ENCODE measurements at places on chromosomes 4 and X.

- DNase-seq = no peak
These were observed 76.7 kb downstream of the NLGN4X start for GRCh38 chrX:6151971-6152370.

DNA sequence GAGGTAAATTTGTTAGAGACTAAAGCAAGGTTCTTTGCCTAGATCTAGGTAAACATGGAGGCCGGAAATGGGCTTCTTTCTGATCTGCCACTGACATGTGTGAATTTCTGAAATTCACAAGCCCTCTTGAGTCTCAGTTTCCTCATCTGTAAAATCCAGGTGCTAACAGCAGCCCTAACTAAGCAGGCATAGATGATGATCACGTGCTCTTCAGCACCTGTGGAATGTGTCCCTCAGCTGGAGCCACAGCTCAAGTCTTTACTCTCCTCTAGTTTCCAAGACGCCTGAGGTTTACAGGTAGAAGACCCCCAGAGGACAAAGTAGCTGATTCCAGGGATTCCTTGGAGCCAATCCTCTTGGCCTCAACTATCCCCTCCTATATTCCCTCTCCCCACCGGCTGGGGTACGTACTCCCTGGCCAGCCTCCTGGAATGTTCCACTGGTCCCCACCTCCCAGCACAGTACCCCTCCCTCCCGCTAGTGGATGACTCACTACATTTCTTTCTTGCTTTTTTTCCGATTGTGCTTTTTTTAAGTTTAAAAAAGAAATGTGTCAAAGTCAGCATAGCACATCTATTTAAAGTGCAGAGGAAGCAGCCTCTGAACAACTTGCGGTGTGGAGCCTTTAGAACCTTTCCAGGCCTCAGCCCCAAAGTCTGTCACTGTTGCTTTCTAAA, 98.4 kb downstream of the PHKA2 start:
- DNase-seq = no peak

- DNase-seq = no peak
These were observed 652.8 kb upstream of the FAM241A start for GRCh38 chr4:111492496-111492895.

- DNase-seq = no peak
These were observed 18.1 kb downstream of the TMEM175 start for GRCh38 chr4:950136-951020.

- no peak for DNase-seq
These were observed at the start of gene COL4A6 for GRCh38 chrX:108438110-108438623. Gene COL4A6 (minus strand): TSS chrX:108438422. CDS start chrX:108438196, 226 bp downstream.

DNA sequence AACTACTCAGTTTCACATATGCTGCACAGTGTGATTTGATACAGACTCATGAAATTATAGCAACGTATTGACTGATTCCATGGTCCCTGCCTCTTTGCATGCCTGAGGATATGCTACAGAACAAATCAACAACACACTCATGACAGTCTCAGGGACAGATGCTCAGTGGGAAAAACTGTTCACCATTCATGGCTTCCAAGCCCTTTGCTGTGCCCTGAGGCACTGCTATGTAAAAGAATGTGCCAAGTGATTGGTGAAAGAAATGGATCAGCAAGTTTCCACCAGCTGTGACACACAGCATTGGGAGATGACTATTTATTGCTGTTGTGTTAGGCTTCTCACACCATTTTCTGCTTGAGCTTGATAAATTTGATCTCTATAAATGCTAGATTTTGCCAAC, 825.6 kb upstream of the INTU start:
- no peak for DNase-seq

- no peak for DNase-seq
These were observed 104.0 kb downstream of the PHEX start for GRCh38 chrX:22135994-22136684.

DNA sequence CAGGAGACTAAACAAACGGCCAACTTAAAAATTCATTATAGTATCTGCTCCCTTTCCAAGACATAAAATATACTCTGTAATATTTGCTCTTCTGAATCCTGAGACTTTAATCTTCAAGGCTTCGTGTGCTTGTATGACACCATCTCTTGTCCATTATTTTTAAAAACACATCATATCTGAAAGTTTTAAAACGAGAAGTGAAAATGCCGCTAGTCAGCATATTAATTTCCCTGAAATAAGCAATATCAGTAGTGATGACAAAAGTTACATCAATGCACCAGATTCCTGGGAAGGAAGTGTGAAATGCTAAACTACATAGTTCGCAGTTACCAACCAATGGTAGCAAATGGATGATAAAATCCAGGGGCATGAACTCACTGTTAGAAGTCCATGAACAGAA, 66.8 kb upstream of the EXOC1L start:
- no peak for DNase-seq
